CD14-positive monocyte (primary cell): ENCODE measurements at places on chromosomes 7 and 10.

DNA sequence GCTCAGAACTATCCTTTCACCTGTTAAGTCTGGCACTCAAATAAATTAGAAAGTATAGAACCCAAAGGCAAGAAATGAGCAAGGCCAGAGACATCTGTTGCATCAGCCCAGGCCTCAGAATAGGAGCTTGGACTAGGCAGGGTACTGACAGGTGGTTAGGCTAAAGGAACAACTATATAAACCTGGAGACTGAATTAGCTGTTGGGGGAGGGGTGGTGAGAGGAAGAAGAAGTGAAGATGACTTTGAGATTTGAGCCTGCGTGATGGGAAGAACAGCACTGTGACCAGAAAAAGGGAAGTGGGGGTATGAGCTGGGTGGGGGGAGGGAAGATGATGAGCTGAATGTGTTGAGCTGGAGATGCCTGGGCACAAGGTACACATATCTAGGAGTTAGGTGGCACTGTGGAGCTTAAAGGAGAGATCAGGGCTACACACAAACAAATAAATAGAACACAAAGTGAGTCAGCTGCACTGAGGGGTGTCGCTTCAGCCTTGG is 244.7 kb downstream of the PTEN start:
- peak; percentile 97 for DNase-seq

DNA sequence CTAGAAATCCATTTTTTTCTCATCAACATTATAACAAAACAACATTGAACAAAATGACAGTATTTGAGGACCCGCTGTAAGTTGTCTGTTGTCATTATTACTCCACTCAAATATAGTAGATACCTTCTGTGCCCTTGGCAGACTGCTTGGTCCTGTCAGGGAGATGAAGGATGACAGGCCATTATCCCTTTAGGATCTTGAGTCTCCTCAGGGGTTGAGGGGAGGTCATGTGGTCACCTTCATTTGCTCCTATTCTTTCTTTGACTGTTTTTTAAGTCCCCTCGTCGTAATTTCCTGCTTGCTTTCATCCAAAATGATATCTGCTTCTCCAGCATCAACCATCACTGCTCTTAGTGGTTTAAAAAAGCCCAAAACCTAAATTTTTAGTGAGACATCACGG is 2.6 kb upstream of the PIP4K2A start:
- no peak for DNase-seq

GRCh38 chr10:48199580-48200377 is 74.7 kb downstream of the FRMPD2 start:
- DNase-seq, result peak; percentile 50

GRCh38 chr10:10010397-10010796 is 1007.3 kb upstream of the CELF2 start:
- DNase-seq, result no peak

DNA sequence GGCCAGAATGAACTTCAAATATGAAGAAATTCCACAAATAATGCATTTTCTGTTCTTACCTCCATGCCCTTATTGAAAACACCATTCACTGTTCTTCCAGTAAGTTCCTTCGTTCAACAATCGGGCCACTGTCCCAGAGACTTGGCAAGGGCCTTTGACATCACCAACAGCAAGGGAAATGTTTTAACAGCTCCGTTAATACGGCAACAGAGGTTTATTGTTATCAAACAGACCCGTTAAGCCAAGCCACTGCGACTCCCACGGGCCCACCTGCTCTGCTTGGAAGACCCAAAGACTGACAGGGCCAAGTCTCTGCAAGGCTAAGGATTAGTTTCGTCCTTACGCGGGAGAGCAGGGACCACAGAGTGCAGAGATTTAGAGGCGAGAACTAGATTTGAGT is 43.4 kb upstream of the LYZL1 start:
- DNase-seq, result no peak

DNA sequence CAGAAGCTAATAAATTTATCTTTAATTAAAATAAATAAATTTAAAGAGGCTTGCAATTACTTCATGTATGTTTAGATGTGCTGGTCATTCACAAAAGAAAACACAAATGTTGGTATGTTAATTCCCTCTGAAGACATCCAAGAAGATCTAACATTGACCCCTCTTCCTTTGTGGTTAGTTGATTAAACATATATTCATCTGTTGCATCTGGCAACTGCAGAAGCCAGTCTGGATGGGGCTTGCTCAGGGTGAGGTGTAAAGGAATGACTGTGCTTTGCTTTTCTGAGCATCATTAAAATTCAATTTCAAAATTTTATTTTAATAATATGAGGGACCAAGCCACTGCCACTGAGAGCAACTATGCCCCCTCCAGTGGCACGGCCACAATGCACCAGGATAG is 36.4 kb upstream of the FERD3L start:
- no peak for DNase-seq

DNA sequence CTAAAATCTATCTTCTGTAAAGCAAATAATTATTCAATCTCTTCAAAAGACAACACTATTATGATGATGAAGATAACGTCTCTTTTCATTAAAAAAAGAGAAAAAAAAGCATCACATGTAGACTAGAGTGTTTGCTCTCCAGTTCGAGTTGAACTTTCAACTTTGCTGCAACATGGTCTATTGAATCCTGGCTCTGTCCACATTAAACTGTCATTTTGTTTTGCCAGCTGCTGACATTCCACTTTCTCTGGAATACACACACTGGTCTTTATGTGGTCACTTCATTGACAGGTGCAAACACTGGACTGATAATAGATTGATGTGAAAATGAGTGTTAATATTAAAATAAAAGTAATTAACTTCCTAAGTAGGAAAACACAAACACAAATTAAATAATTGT is 61.7 kb downstream of the PTF1A start:
- DNase-seq, result no peak

GRCh38 chr7:5552123-5552522 is 128.5 kb upstream of the TNRC18 start:
- DNase-seq, result no peak

DNA sequence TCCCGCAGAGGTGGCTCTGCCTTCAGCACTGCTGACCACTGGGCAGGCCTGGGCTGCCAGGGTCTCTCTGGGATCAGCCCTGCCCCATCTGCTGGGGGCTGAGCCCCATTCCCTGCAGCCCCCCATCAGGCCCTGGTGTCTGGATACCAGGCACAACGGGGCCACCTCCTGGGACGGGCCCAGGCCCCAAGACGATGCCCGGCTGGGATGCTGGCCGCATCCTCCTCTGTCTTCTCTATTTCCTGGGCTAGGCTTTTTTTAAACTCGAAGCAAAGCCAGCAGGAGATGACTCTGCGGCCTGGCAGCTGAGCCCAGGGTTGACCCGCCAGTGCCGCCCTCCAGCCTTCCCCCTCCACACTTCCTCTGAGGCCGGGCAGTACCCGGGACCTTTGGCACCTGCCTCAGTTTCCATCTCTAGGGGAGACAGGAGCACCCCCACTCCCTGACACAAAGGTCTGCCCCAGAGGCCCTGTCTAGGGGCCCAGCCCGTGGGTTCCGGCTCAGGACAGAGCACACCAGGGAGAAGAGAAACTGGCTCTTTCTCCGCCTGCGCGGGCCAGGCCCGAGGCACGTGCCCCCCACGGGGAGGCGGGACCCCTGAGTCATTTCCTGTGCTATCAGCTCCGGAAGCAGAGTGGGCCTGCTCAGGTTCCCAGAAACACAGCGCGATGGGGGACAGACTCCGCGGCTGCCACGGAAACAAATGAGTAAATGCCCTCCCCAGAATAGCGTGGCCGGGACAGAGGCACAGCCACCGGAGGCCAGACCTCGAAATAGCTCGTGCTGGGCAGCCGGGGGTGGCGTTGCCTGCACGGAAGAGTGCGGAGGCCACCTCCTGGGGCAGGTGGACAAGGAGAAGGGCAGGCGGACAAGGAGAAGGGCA is 84.6 kb upstream of the PDGFA start:
- peak; percentile 95 for DNase-seq

- DNase-seq, result no peak
Observed at GRCh38 chr7:42154173-42154572, 82.8 kb downstream of the GLI3 start.

GRCh38 chr7:151833213-151833651 is 43.7 kb downstream of the PRKAG2 start:
- no peak for DNase-seq

GRCh38 chr10:116521424-116522290 is 24.1 kb upstream of the PNLIP start:
- DNase-seq, result peak; percentile 9

GRCh38 chr10:96211764-96212163 is 59.6 kb downstream of the BLNK start:
- DNase-seq, result peak; percentile 5

GRCh38 chr7:125057963-125058362 is 128.3 kb upstream of the POT1 start:
- DNase-seq, result no peak

DNA sequence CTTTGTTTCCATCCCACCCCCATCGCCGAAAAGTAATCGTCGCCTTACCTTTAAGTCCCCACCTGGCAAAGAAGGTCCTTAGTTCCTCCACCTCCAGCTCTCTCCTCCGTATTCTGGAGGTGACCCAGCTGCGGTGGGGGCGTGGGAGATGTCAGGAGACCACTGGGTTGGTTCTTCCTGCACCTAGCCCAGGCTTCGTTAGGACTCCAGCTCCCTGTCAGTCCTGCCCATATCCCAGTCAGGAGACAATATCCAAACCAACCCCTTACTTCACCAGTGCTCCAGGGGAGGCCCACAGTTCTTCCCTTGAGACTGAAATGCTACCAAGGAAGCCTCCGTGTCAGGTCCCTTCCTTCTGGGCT is 693 bp downstream of the ADIRF start:
- no peak for DNase-seq

GRCh38 chr7:81902536-81902935 is 132.7 kb upstream of the HGF start:
- DNase-seq, result no peak

- no peak for DNase-seq
Observed at GRCh38 chr10:34612446-34612845, 202.7 kb downstream of the PARD3 start.

GRCh38 chr7:132666071-132666773 is 90.0 kb upstream of the PLXNA4 start:
- peak; percentile 46 for DNase-seq

GRCh38 chr7:17939211-17939605 is 1.1 kb downstream of the SNX13 start:
- peak; percentile 78 for DNase-seq

DNA sequence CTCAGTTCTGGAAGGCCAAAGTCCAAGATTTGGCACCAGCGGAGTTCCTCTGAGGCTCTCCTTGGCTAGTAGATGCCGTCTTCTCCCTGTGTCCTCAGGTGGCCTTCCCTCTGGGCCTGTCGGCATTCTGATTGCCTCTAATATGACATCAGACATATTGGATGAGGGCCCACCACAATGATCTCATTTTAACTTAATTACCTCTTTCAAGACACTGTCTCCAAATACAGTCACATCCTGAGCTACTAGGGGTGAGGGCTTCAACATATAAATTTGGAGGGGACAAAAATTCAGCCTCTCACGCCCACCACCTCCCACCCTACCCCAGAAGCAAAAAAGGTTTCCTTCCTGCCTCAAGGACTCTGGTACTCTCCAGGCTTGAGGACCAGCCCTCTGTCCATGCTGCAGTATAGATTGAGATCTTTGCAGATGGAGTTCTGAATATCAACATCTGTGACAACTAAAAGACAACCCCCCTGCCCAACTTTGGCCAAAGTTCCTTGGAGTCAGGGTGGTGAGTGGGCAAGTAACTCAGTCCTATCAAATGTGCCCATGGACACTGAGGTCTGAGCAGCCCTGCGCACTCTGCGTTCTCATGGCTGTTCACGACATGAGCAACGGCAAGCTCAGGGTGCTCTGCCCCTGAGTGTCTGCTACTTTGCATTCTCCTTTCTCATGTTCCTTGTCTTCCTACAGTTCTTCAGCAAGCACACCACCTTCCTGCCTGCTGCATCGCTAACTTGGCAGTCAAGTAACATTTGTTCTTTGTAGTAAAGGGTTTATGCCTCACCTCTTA is 11.5 kb downstream of the TMEM176B start:
- DNase-seq, result no peak

GRCh38 chr10:132420981-132421846 is 24.2 kb downstream of the PWWP2B start:
- peak; percentile 66 for DNase-seq

- DNase-seq, result peak; percentile 99
Observed at GRCh38 chr7:30225863-30226613, 58.4 kb upstream of the ZNRF2 start.

GRCh38 chr10:28118985-28119628 is 120.2 kb upstream of the ODAD2 start:
- DNase-seq, result no peak

DNA sequence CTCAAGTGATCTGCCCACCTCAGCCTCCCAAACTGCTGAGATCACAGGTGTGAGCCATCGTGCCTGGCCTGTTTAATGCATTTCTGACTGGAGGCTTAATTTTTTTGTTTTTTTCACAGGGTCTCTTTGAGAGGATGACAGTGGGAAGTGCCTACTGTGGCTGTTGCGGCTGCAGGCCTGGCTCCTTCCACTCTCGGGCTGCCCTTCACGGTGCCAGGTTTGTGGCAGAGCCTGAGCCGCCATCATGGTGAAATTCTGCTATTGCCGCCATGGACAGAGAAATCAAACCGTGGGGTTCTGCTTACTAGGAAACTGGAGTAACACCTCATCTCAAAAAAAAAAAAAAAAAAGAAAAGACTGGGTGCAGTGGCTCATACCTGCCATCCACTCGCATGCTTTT is 142.7 kb downstream of the CAMK1D start:
- DNase-seq, result no peak

GRCh38 chr10:101495324-101495925 is 92.6 kb downstream of the POLL start:
- no peak for DNase-seq

DNA sequence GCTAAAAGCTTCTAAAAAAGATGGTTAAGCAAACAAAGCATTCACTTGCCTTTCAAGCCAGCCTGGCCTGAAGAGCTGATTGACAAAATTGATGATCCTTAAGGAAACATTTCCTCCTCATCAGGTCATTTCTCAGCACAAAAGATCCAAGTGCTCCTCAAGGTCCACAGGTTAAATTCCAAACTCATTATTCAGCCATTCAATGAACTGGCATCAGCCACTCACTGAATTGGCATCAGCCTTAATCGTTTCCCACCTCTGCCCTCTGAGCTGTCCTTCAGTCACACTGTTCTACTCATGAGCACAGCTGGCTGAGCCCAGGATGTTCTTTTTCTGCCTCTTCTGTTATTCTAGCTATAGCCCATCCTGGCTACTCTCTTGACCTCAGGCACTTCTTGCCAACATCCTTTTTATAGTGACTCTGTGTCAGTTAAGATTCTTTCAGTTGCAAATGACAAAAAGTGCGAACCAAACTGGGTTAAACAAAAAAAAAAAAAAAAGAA is 147.5 kb downstream of the RAB11FIP2 start:
- no peak for DNase-seq
